CD4-positive, alpha-beta T cell (primary cell): ENCODE measurements at places on chromosomes 1 and 21.

- no peaks in the 10 kb centered on the region for H3K36me3 ChIP-seq
- no peak for DNase-seq
- peaks cover 8% of the 10 kb centered on the region for H3K4me1 ChIP-seq
- no peak overlapping the region for H3K4me3 ChIP-seq
- H3K27ac ChIP-seq = no peak overlapping the region
- peaks cover 7% of the 10 kb centered on the region for H3K27me3 ChIP-seq
Measured at GRCh38 chr1:65260851-65261473, 48.4 kb upstream of the DNAJC6 start.

GRCh38 chr1:84301785-84302385, 377 bp downstream of the SAMD13 start:
- peaks cover 25% of the 10 kb centered on the region for H3K4me1 ChIP-seq
- H3K36me3 ChIP-seq = no peaks in the 10 kb centered on the region
- DNase-seq = no peak
- no peak overlapping the region for H3K27ac ChIP-seq
- peak overlapping the region; percentile 21 for H3K4me3 ChIP-seq

DNA sequence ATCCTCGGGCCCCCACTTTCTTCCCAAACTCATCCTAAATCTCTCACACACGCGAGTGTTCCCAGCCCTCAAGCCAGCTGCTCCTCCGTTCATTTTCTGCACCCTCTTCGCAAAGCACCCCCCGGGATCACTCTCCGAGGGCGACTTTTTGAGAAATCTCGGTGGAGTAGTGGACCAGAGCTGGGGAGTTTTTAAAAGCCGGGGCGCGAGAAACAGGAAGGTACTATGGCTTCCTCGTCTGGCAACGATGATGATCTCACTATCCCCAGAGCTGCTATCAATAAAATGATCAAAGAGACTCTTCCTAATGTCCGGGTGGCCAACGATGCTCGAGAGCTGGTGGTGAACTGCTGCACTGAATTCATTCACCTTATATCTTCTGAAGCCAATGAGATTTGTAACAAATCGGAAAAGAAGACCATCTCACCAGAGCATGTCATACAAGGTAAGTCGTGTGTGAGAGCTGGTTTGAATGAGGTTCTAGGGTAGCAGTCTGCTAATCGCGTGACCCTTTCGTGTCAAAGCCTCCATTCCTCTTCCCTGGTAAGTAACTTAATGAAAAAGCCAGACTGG, 800 bp downstream of the DR1 start:
- peak overlapping the region; percentile 87 for H3K27ac ChIP-seq
- peaks cover 3% of the 10 kb centered on the region for H3K36me3 ChIP-seq
- H3K4me1 ChIP-seq = peaks cover 11% of the 10 kb centered on the region
- DNase-seq = no peak

- no peak overlapping the region for H3K4me3 ChIP-seq
- peak; percentile 32 for DNase-seq
- peak overlapping the region; percentile 24 for H3K27ac ChIP-seq
- peaks cover 15% of the 10 kb centered on the region for H3K4me1 ChIP-seq
- no peaks in the 10 kb centered on the region for H3K27me3 ChIP-seq
- no peaks in the 10 kb centered on the region for H3K36me3 ChIP-seq
Measured at GRCh38 chr21:35102488-35103371, 53.6 kb upstream of the RUNX1 start.

- H3K36me3 ChIP-seq = no peaks in the 10 kb centered on the region
- peaks cover 19% of the 10 kb centered on the region for H3K27me3 ChIP-seq
- H3K27ac ChIP-seq = no peak overlapping the region
- no peak for DNase-seq
Measured at GRCh38 chr1:47978486-47978885, 18.7 kb downstream of the TRABD2B start.

GRCh38 chr1:155184835-155185782, 11.5 kb downstream of the TRIM46 start:
- DNase-seq = no peak
- no peaks in the 10 kb centered on the region for H3K27me3 ChIP-seq
- H3K4me3 ChIP-seq = no peak overlapping the region
- no peak overlapping the region for H3K27ac ChIP-seq
- no peaks in the 10 kb centered on the region for H3K4me1 ChIP-seq
- peaks cover 18% of the 10 kb centered on the region for H3K36me3 ChIP-seq

DNA sequence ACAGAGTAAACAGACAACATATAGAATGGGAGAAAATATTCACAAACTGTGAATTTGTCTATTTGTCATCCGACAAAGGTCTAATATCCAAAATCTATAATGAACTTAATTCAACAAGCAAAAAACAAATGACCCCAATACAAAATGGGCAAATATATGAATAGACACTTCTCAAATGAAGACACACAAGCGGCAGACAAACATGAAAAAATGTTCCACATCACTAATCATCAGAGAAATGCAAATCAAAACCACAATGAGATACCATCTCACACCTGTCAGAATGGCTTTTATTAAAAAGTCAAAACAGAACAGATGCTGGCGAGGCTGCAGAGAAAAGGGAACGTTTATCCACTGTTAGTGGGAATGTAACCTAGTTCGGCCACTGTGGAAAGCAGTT, 72.7 kb downstream of the SMYD3 start:
- H3K4me1 ChIP-seq = no peaks in the 10 kb centered on the region
- no peaks in the 10 kb centered on the region for H3K36me3 ChIP-seq
- no peaks in the 10 kb centered on the region for H3K27me3 ChIP-seq
- DNase-seq = no peak
- H3K27ac ChIP-seq = no peak overlapping the region

DNA sequence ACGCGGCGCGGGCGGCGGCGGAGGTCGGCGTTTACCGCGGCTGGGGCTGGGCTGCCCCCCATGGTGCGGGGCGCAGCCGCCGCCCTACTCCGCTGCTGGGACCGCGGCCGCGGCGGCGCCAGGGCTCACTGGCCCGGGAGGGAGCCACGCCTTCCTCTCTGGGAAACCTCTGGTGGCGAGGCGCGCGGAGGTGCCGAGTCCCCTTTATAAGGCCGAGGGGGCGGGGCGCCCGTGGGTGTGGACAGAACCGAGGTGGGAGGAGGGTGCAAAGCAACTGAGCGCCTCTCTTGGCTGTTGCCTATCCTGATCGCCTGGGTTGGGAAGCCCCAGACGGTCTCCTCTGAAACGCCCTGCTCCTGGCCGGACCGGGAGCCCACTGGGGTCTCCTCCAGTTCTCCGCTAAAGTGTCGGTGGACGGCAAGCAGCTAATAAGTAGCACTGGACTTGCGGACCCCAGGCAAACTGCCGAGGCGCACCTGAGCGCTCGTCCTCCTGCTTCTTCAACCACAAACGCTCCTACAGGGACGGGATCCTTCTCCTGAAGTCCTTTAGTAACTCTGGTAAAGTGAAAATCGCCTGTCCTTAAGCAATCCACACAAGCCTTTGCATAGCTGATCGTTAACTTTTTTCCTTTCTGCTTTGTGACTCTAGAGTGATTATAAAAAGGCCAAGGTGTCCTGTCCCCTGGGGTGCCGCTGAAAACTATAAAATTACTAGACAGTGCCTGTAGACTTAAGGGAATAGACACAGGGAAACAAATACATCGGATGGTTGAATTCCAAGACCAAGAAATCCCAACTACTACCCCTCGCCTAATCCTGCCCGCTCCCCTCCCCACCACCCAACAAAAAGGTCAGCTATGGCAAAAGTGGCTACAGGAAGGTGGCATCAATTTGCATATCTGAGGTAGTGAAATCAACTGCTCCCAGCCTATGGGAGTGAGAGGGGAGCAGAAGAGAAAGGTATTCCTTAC, at the start of gene PTGER3:
Gene PTGER3 (minus strand): TSS at position 182 of the 973 bp plus-strand sequence. CDS start 239 bp downstream, outside the sequence.
- H3K27me3 ChIP-seq = peaks cover 40% of the 10 kb centered on the region
- no peaks in the 10 kb centered on the region for H3K36me3 ChIP-seq
- H3K27ac ChIP-seq = no peak within 1 kb of the TSS
- H3K4me1 ChIP-seq = peaks cover 19% of the 10 kb centered on the region

- H3K27me3 ChIP-seq = no peaks in the 10 kb centered on the region
- DNase-seq = no peak
- no peak overlapping the region for H3K4me3 ChIP-seq
- H3K36me3 ChIP-seq = no peaks in the 10 kb centered on the region
Measured at GRCh38 chr1:86303041-86303690, 93.0 kb downstream of the ODF2L start.

DNA sequence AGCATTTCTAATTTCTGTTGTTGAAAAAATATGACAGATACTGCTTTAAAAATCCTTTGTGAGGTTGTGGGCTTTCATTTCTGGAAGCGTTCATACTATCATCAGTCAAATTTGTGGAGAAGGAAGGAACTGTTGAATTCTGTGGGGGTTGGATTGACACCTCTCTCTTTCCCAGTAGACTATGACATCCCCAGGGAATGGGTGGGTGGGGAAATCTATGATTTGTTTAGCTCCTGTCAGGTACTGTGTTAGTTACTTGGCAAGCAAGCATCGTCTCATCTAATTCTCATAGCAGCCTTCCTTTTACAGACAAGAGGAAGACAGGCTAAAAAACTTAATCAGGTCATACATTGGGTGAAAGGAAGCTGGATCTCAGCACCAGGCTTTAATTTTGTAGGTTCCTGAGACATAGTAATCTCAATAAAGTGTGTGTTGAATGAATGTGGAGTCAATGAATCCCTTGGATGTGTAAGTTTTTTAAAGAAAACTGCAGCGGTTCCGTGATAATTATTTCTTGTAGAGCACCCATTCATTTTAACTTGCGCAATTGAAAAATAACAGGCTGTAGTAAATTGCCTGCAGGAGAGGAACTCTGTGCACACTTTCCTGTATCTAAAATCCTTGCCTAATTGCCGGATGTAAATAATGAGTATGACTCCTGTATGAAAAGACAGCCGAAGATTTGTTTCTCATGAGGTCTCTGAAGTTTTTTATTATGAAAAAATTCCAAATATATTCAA, 60.6 kb downstream of the MYOM3 start:
- no peak overlapping the region for H3K27ac ChIP-seq
- H3K36me3 ChIP-seq = no peaks in the 10 kb centered on the region
- H3K4me3 ChIP-seq = no peak overlapping the region
- no peaks in the 10 kb centered on the region for H3K27me3 ChIP-seq
- H3K4me1 ChIP-seq = no peaks in the 10 kb centered on the region

DNA sequence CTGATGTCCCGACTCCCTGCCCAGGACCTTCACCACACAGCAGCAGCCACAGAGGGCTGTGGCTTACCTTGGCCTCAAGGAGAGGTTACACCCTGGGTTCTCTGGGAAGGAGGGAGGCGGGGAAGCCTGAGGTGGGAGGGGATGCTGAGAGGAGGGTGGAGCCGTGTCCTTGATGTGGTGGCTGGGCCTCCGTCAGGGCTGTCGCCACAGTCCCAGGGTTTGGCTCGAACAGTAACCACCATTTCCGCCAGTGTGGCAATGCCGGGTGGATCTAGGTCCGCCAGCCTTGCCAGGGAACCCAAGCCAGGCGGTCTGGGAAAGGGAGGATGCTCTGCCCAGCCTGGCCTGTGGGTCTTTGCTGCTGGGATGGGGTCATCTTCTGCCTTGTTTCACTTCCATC, 18.4 kb upstream of the CDCA8 start:
- H3K27me3 ChIP-seq = peaks cover 6% of the 10 kb centered on the region
- H3K4me3 ChIP-seq = peak overlapping the region; percentile 32
- DNase-seq = peak; percentile 81

DNA sequence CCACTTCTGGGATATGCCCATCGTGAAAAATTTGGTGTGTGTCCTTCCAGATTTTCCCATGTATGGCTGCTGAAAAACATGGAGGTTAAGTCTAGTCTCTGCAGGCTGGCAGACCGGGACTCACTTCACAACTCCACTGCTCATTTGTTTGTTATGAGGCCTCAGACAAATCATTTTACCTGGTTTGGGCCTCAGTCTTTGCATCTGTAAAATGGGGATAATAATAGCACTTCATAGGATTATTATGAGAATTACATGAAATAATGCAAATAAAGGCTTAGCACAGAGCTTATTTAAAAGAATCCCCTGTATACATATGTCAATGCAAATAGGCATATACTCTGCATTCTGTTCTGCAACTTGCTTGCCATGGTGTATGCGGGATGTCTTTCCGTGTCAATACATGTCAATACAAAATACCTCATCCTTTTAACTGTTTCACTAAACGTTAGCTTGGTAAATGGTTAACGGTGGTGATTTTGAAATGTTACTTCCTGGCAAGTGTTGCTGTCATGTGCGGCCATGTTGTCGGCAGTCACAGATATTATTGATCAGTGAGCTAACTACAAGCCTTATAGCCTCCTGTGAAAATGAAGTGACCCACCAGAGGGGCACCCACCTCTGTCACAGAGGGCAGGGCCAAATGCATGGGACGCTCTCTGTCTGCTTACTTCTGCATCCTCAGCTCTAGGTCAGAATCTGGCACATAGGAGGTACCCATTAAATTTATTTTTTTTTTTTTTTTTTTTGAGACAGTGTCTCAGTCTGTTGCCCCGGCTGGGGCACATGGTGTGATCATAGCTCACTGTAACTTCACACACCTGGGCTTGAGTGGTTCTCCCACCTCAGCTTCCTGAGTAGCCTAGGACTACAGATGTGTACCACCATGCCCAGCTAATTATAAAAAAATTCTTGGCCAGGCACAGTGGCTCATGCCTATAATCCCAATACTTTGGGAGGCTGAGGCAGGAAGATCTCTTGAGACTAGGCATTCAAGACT, 4.3 kb downstream of the LCK start:
- H3K36me3 ChIP-seq = peaks cover 17% of the 10 kb centered on the region
- DNase-seq = no peak
- peaks cover 79% of the 10 kb centered on the region for H3K4me1 ChIP-seq
- H3K27ac ChIP-seq = peak overlapping the region; percentile 94
- H3K27me3 ChIP-seq = no peaks in the 10 kb centered on the region
- H3K4me3 ChIP-seq = peak overlapping the region; percentile 71

DNA sequence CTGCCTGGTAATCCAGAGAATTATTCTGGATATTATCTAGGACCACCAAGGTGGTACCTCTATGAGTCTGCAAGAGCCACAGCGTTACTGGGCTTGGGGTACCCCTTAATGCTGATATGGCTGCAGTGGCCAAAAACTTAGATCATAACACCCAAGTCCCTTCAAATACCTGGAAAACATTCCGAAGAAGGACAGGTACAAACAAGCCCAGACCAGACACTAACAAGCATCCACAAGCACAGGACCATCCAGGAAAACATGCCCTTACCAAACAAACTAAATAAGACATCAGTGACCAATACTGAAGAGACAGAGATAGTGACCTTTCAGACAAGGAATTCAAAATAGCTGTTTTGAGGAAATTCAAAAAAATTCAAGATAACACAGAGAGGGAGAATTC, 2.9 kb downstream of the C1orf105 start:
- no peaks in the 10 kb centered on the region for H3K36me3 ChIP-seq
- H3K4me1 ChIP-seq = peaks cover 9% of the 10 kb centered on the region
- DNase-seq = no peak
- H3K27me3 ChIP-seq = no peaks in the 10 kb centered on the region
- H3K4me3 ChIP-seq = no peak overlapping the region
- H3K27ac ChIP-seq = no peak overlapping the region

DNA sequence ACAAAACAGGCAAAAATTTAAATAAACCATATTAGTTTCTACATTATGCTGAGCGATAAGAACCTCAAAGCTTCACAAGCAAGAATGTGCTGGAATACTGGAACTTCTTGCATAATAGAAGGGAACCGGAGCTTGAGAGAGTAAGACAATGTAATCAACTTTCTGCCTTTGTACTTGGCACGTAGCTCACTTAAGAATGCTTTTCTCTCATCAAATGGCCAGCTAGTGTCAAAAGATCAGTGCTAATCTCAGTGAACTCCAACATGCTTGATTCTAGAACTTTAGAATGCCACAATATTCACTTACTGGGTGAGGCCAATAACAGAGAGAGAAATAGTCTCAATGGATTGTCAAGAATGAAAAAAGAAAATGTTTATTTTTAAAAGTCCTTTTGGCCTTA, 486.1 kb upstream of the LRRC7 start:
- no peak overlapping the region for H3K4me3 ChIP-seq
- DNase-seq = no peak
- H3K4me1 ChIP-seq = no peaks in the 10 kb centered on the region
- H3K27me3 ChIP-seq = no peaks in the 10 kb centered on the region
- H3K36me3 ChIP-seq = no peaks in the 10 kb centered on the region

GRCh38 chr1:1756661-1757421, 21.4 kb downstream of the NADK start:
- no peaks in the 10 kb centered on the region for H3K4me1 ChIP-seq
- no peak for DNase-seq
- peaks cover 71% of the 10 kb centered on the region for H3K36me3 ChIP-seq
- H3K27ac ChIP-seq = no peak overlapping the region
